CD4-positive, alpha-beta T cell treated with Interleukin-6 at 100 ng/mL for 8 hours (primary cell): ENCODE measurements at places on chromosomes 5 and 9.

DNA sequence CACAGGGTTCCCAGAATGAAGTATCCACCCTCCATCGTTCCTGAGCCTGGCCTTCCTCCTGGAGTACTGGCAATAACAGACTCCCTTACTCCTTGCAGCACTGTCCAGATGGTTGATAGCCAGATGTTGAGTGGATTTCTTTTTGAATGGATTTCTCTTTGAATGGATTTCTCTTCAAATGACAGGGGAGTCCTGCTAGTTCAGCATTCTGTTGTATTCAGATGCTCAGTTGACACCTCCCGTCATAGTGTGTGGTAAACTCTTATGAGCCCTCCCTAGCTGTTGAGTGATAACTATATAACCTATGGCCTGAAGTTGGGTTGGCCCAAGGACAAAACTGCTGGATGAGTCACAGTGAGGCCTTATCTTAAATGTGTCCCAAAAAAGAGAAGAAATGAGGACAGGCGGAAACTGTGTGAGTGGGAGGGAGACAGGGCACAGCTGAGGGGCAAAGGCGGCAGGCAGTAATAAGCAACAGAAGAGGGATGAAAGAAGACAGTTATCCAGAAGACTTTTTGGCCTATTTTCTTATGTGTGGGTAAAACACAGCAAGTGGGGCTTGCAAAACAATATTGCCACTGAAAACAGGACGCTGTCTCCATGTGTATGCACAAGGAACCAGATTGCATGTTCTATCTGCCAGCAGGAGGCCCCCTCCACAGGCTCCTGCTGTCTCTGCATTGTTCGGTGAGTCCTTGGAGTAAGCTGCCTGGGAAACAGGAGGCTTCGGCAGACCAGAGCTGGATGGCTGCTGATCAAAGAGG lies 209.5 kb upstream of the S1PR3 start:
- DNase-seq, result no peak

DNA sequence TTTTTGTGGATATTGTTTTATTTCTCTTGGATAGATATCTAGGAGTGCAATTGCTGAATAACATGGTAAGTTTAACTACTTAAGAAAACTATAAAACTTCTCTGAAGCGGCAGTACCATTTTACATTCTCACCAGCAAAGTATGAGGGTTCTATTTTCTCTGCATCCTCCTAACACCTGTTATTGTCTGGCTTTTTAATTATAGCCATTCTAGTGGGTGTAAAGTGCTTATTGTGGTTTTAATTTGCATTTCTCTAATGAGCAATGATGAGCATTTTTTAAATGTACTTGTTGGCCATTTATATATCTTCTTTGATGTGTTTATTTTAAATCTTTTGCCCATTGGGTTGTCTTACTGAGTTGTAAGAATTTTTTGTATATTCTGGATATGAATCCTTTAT lies 28.7 kb downstream of the SMIM32 start:
- no peak for DNase-seq

- no peak for DNase-seq
Measured at GRCh38 chr5:7787770-7788169, 63.2 kb downstream of the CFAP90 start.

GRCh38 chr5:160846642-160847041 lies 5.4 kb downstream of the ATP10B start:
- DNase-seq, result no peak

DNA sequence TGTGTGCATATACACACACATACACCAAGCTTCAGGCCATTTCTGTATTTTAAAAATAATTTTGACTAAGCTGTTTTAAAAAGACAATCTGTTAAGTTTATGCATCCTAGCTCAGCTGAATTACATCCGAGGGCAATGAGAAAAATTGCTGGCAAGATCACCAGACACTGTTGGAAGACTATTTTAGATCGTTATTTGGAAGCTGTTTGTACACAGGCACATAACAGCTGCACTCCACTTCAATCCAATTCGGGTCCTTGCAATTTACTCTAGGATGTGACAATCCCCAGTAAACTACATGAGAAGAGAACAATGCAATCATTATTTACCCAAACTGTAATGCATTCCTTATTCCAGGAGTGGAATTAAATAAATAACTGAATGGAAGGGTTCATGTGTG lies 79.3 kb upstream of the RASA1 start:
- DNase-seq, result no peak

DNA sequence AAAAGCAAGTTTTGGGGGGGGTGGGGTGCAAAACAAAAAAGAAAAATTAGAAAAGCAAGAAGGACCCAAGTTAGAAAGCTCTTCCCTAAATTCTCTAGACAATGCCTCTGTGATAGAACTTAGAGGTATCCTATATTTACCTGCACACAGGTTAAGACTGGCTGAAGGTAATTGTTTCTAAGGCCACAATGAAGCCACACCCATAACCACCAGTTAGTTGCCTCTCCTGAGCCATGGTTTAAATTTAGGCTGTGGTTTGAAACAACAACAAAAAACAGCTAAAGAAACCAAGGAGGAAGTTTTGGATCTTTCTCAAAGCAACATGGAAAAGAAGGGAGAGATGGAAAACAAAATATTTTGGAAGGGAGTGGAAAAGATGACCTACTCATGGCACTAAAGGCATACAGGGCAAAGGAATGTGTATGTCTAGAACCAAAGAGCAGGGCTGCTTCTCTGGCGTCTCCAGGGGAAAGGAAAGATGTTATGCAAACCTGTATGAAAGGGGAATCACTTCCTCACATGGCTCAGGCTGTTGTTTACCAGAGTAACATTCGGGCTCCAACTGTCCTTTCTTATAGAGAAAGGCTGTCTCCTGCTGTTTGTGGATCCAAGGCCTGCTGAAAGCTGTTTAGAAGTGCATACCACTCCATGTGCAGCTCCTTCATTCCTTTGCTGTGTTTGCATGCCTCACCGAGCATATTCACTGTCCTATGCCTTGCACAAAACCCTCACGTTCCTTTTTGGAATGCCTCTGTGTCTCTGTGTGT lies 408.9 kb upstream of the MPDZ start:
- no peak for DNase-seq

- no peak for DNase-seq
Measured at GRCh38 chr9:68428481-68428880, 72.1 kb downstream of the PGM5 start.

- no peak for DNase-seq
Measured at GRCh38 chr5:174294891-174295620, 249.6 kb downstream of the NSG2 start.

- no peak for DNase-seq
Measured at GRCh38 chr5:92761585-92761984, 819.4 kb downstream of the NR2F1-AS1 start.

DNA sequence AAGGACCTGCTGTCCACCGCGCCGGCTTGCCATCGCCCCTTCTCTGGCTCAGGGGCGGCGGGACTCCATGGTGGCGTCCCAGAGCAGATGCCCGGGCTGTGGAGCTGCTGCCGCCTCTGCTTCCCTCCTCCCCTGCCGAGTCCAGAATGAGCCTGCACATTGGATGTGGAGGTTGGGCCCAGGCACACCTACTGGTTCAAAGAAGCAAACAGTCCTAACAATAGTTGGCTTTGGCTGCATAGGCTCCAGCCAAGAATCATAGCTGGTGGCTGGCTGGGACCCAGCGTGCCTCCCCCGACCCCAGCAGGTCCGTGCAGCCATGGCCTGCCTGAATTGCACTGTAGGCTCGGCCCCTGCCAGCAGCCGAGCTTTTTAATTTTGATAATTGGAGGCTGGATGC lies 25.8 kb downstream of the ADAMTSL2 start:
- no peak for DNase-seq

DNA sequence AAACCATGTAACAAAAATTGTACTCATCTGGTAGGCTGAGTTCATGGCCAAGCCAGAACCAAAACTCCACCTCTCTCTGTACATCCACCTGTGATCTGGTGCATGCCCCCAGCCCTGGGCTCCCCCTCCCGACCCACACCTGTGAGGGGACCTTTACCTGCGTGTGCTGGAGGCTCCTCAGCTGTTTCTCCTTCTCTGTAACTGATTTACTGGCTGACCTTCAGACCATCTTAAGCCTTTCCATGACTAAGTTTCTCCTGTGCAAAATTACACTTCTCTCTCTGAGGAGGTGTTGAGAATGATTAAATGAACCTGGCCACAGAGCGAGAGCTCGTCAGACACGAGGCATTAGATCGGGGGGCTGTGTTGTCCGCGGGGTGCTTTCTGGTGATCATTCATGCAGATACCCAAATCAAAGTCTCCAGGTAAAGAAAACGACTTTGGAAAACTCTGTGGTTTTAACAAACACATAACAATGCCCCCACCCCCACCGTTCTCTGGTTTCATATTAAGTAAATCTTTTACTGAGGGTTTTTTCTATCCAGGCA lies 136.4 kb downstream of the SEMA5A start:
- no peak for DNase-seq

GRCh38 chr5:6158974-6159831 lies 219.1 kb downstream of the MED10 start:
- DNase-seq, result no peak

GRCh38 chr9:13478639-13479038 lies 199.1 kb upstream of the MPDZ start:
- no peak for DNase-seq

DNA sequence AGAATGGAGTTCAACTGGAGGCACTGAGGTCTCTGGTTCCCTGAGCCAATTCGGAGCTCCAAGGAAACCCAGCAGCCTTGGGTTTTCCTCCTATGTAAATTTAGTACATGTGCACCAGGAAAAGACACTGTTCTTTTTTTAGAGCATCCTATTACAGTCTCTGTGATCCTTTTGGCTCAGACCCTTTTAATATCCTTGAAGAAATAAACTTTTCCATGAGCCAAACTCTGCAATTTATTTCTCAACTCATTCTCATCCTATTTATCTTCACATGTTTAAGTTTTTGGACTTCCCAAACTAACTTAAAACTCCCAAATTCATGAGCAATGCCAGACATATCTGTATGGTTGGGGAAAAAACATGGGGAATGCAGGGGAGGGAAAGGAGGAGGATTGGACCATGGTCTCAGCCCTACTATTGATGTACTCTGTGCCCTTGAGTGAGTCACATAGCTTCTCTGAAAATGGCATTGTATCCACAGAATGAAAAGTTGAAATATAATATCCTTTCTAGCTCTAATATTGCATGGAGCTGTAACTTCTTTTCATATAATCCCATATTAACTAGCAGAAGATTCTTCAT lies 76.6 kb downstream of the PAPPA start:
- DNase-seq, result no peak

GRCh38 chr9:113788616-113789330 lies 87.3 kb upstream of the ZNF618 start:
- DNase-seq, result no peak

GRCh38 chr9:3980771-3981170 lies 319.1 kb downstream of the GLIS3 start:
- DNase-seq, result no peak

- DNase-seq, result no peak
Measured at GRCh38 chr9:108816037-108816436, 39.7 kb downstream of the ACTL7B start.

DNA sequence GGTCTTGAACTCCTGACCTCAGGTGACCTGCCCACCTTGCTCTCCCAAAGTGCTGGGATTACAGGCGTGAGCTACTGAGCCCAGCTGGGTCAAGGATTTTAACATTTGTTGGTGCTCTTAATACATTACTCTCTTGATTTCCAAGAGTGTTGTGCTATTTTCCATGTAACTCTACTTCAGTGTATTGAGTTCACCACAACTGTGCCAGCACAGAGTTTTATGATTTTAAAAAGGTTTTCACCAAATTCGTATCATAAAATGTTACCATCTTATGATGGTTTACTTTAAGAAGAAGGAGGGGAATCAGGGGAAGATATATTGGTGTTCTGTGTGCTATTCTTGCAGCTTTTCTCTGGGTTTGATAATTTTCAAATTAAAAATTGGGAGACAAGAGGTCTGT lies 6.6 kb upstream of the ADGRD2 start:
- DNase-seq, result no peak

GRCh38 chr9:109143881-109144562 lies 23.0 kb downstream of the FRRS1L start:
- DNase-seq, result no peak
